ENCODE measurements at places on chromosomes 12 and 14. TPM values are rescaled to one million over a fixed set of nuclear protein-coding genes. Genes with fewer than 3 reads are reported as not detected.

Gene LHX5
- total RNA-seq = not detected

Gene TC2N
- 119 TPM for total RNA-seq

- no peak for DNase-seq
- peaks cover 47% of the 10 kb centered on the region for H3K4me1 ChIP-seq
- peak overlapping the region; percentile 65 for H3K4me3 ChIP-seq
- peaks cover 2% of the 10 kb centered on the region for H3K36me3 ChIP-seq
- peaks cover 49% of the 10 kb centered on the region for H3K27me3 ChIP-seq
Measured at GRCh38 chr14:92747701-92748258, 647 bp downstream of the LGMN start.

GRCh38 chr12:46050805-46051204, 60.4 kb upstream of the SCAF11 start:
- no peak overlapping the region for H3K4me3 ChIP-seq
- H3K4me1 ChIP-seq = no peaks in the 10 kb centered on the region
- no peak for DNase-seq
- H3K27me3 ChIP-seq = peaks cover 1% of the 10 kb centered on the region

DNA sequence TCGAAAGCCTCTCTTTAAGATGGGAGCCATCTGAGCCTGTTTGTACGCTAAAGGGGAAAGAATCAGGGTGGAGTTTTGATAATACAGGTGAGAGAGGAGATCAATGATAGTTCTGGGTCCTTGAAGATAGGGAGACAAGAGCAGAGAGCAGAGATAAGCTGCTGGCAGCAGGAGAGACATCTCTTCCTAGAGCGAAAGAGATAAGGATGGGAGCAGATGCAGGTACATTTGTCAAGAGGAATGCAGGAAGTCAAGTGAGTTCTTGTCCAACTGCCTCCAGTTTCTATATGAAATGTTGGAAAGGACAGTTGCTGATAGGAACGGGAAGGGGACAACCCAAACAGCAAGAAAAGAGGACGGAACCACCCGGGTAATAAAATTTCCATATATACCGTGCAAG, 24.7 kb upstream of the HIF1A start:
- H3K4me3 ChIP-seq = no peak overlapping the region
- H3K27ac ChIP-seq = no peak overlapping the region

DNA sequence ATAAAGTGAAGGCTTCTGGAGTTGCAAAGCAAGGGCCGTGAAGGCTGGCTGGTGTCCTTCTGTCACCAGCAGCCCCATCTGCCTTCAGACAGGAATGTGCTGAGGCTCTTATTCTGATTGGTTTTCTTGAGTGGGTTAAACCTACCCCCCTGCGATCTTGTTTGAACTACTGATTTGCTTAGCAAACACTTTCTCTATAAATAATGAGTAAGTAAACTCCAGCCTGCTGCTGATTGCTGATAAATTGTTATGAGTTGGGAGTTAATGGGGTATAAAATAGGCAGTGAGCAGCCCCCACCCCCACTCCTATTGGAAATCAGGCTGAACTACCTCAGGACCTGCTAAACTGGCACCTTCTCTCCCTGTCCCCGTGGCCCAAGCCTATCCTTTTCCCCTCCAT, 146.1 kb upstream of the NOS1 start:
- no peaks in the 10 kb centered on the region for H3K27me3 ChIP-seq
- H3K36me3 ChIP-seq = no peaks in the 10 kb centered on the region
- no peaks in the 10 kb centered on the region for H3K4me1 ChIP-seq
- DNase-seq = no peak
- H3K27ac ChIP-seq = no peak overlapping the region

DNA sequence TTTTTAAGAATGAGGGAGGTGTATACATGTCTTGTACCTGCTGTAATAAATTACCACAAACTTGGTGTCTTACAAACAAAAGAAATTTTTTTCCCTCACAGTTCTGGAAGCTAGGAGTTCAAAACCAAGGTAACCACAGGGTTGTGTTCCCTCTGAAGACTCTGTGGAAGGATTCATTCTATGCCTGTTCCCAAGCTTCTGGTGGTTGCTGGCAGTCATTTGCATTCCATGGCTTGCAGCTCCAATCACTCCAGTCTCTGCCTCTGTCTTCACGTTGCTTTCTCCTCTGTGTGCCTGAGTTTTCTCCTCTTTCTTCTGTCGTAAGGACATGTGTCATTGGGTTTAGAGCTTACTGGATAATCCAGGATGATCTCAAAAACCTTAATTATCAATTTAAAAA, 15.4 kb upstream of the ZNF641 start:
- no peak overlapping the region for H3K4me3 ChIP-seq
- no peak for DNase-seq

DNA sequence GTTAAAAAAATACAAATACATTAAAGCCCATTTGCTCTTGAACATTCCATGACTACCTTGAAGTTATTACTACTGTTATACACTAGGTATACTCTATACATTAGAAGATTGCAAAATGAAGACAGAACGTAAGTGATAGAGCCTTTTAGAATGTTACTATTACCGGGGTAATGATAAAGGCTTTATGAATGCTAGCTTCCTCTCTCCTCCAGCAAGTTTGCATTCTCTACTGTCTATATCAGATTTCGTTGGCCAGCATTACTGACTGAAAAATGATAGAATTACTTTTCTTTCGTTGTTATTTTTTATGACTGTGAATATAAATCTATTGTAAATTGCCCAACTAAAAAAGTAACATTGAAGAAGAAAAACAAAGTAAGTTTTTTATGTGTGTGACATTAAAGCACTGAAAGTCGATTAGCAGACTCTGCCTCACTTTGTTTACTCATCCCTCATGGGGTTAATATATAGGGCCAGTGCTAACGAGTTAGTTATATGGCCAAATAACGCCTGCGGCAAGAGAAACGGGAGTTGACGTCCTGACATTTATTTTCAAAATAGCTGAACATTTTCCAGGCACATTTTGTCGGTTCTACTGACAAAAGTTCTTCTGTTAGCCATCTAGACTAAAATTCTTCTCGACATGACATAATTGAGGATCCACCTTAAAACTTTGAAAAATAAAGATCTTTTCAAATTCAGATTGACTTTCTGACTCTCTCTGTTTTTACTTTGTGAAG, 163.8 kb upstream of the KITLG start:
- no peak overlapping the region for H3K27ac ChIP-seq
- H3K4me3 ChIP-seq = no peak overlapping the region
- no peak for DNase-seq
- no peaks in the 10 kb centered on the region for H3K27me3 ChIP-seq
- no peaks in the 10 kb centered on the region for H3K4me1 ChIP-seq
